ENCODE measurements at places on chromosomes 13 and 19. TPM values are rescaled to one million over a fixed set of nuclear protein-coding genes. Genes with fewer than 3 reads are reported as not detected.

The CNN1 gene
- total RNA-seq: 2.0 TPM

The AP1M2 gene
- total RNA-seq: not detected

The GEMIN7 gene
- 30.5 TPM for total RNA-seq

The GJB6 gene
- not detected for total RNA-seq

The PRTN3 gene
- not detected for total RNA-seq

The ABCA7 gene
- total RNA-seq: 4.5 TPM

The COL5A3 gene
- total RNA-seq: under 0.01 TPM

The STARD13 gene
- total RNA-seq: 25.0 TPM

The RPS19 gene
- total RNA-seq: 1,098 TPM
